Stimulated activated CD8-positive, alpha-beta memory T cell treated with anti-CD3 and anti-CD28 coated beads, Interleukin-4, amount 100 ng/mL, for 1 hour (primary cell): ENCODE measurements at places on chromosomes 12 and 14.
A peak's percentile ranks its signal among the peaks of the same experiment; 100 is the strongest.

DNA sequence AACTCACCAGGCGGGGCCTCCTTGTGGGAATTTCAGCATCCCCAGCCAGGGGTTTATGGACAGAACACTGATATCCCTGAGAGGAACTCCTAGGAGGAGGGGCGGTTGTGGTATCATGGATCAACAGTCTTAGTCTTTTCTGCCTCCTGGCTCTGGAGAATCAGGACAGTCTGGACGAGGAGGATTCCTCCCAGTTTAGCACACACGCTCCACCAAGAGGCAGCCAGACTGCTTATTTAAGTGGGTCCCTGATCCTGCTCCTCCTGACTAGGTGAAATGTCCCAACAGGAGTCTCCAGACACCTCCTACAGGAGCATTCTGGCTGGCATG, 10.4 kb upstream of the ZNF705A start:
- DNase-seq, result no peak

DNA sequence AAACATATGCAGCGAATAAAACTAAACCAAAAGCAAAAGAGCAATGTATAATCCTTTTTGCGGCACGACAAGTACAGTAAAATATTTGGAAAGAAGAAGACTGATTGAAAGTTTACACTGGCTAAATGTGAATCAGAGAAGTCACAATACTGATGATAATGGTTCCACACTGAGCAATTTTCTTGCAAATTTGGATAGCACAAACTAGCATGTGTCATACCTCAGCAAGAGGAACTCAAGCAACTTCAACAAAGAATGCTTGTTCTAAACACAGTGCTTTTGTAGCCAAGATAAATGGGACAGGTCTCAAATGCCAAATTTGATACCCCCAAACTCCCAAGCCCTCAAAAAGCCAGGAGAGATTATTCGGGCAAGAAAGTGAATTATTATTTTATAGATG, 839.1 kb downstream of the GALC start:
- DNase-seq, result no peak

GRCh38 chr14:53376064-53376463, 222.9 kb upstream of the DDHD1 start:
- no peak for DNase-seq

DNA sequence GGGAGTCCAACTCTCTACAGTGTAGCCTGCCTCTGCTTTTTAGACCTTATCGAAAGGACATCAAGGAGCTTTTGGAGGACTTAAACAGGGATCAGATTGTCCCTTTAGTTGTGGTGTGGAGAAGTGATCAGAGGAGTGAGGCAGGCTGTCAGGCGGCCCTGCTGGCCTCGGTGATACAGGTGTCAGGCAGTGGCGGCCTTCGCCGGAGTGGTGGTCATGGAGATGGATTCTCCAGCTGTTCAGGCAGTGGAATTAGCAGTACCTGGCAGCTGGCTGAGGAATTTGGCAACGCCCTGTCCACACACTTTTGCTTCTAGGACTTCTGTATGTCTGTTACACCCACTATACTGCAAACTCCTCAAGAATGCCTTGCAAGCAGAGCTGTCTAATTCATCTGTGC, 4.2 kb upstream of the CLMN start:
- no peak for DNase-seq

DNA sequence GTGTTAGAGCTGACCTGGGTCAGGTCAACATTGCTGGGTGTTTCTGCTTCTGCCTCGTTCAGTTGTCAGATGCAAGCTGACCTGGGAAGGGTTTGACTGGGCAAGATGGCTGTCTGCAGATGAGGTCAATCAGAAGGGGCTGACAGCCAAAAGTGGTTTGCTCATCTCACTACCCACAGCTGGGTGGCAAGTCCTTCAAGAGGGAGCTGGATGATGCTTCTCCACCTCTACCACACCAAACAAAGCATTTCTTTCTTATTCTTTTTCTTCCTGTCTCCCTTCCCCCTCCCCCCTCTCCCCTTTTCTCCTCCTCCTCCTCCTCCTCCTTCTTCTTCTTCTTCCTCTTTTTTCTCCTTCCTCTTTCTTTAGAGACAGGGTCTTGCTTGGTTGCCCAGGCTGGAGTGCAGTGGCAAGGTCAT, 268.2 kb upstream of the PLEKHG7 start:
- DNase-seq, result no peak

- DNase-seq, result no peak
These were observed 72.4 kb upstream of the STAC3 start for GRCh38 chr12:57323416-57323815.

- peak; percentile 17 for DNase-seq
These were observed 652 bp downstream of the BAZ1A start for GRCh38 chr14:34874386-34875030.
